ENCODE measurements at places on chromosomes 11 and 22.

- DNase-seq: peak; percentile 88
These were observed 4.4 kb downstream of the INS start for GRCh38 chr11:2156416-2157182.

GRCh38 chr22:27397954-27398342 is 403.6 kb downstream of the MN1 start:
- DNase-seq: no peak

GRCh38 chr22:34851918-34852662 is 213.9 kb upstream of the ISX start:
- no peak for DNase-seq

DNA sequence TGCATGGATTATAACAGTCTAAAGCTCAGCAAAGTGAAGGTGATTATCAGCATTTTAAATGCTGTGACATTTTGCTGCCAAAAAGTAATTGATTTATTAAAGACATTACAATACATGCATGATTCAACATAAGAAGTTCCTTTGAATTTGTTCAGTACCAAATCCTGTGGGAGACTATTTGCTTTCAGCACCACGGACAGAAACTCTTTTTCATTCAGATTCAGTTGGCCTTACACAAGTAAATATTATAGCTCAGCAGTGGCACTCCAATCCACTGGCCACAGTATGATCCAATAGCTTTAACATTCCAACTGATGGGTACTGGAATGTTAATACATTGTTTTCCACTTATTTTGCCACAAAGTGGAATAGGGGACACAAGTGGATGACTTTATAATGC is 806.7 kb downstream of the NTM start:
- peak; percentile 23 for DNase-seq

GRCh38 chr11:93480756-93481155 is 62.4 kb downstream of the SMCO4 start:
- DNase-seq: no peak

GRCh38 chr11:66279092-66279734 is 1.2 kb downstream of the CNIH2 start:
- no peak for DNase-seq

DNA sequence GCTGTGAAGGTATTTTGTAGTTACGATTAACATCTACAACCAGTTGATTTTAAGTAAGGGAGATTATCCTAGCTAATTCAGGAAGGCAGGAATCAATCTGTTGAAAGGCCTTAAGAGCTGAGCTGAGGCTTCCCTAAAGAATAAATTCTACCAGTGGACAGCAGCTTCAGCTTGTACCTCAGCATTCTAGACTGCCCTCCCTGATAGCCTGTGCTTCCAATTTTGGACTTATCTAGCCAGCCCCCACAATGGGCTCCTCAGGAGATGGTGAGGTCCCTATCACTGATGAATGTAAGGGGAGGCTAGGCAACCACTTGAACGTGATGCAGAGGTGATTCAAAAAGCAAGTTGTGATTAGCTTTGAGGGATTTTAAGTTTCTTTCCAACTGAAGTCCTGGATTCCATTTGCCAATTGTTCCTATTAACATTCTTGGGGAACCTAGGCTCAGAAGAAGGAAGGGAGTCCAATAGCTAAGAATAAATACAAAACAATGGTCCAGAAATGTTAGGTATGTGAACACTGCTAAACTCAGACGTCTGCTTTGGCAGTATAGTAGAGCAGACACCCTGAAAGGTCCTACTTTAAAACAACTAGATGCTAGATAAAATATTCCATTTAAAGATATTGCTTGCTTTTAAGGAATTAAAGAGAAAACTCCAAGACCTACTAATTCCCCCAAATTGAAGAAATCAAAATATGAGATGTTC is 404.3 kb upstream of the TENM4 start:
- no peak for DNase-seq

- no peak for DNase-seq
These were observed 43.1 kb downstream of the SVIP start for GRCh38 chr11:22786475-22786874.

DNA sequence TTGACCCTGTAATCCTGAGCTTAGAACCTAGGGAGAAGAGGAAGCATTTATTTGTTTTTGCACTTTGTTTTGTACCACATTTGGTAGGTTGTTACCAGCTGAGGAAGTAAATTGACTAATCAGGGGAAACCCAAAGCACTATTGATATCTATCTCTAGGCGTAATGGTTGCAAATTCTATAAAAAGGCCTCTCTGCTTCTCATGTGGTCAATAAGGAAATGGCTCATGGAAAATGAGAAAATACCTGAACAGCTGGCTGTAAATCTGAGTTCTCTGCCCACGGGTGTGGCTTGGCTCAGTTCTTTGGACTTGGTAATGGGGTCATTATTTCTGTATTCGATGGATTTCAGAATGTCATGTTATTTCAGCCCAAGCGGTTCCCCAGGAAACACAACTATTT is 42.4 kb downstream of the BARX2 start:
- DNase-seq: no peak

DNA sequence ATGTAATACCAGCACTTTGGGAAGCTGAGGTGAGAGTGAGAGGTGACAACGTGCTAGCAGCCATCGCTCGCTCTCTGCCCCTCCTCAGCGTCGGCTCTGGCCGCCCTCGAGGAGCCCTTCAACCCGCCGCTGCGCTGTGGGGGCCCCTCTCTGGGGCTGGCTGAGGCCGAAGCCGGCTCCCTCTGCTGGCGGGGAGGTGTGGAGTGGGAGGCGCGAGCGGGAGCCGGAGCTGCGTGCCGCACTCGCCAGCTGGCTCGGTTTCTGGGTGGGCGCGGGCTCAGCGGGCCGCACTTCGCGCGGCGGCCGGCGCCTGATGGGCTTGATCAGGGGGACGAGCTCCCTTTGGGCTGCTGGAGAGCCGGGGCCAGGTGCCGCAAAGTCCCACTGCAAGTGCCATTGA is 98.9 kb upstream of the UBASH3B start:
- peak; percentile 41 for DNase-seq

- DNase-seq: no peak
These were observed 212.7 kb downstream of the LARGE1 start for GRCh38 chr22:33707581-33707980.

DNA sequence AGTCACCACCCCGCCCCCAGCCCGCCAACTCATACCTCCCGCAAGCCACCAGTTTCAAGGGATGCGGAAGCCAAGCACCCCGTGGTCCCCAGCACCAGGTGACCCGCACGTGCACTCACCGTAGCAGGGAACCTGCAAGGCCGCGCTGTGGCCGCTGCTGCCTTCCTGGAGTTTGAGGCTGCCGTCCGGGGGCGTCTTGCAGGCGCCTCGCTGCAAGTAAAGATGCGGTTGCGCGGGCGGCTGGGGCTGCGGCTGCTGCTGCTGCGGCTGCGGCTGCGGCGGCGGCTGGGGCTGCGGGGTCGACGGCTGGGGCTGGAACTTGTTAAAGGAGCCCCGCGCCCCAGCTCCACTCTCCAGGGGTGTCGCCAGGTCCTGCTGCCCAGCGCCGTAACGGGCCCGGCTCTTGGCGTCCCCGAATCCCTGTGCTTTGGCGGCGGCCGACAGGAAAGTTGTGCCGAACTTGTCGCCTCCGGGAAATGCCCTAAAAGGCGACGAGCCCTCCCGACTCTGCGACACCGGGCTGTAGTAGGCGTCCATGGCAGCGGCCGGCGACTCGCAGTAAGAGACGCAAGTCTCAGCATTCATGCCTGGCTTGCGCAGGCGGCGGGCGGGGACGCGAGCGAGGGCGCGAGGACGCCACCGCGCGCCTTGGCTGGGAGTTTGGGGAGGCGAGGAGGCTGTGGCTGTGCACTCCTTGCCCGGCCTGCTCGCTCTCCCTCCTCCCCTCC is at the start of gene ALX4:
Gene ALX4, minus strand, starts transcription at position 662 of the 728 bp plus-strand sequence. Its CDS starts 77 bp downstream, at position 585.
- DNase-seq: no peak
